ENCODE measurements at places on chromosomes 16 and 17. TPM values are rescaled to one million over a fixed set of nuclear protein-coding genes. Genes with fewer than 3 reads are reported as not detected.

The DCTN5 gene
- total RNA-seq, result 43.1 TPM

DNA sequence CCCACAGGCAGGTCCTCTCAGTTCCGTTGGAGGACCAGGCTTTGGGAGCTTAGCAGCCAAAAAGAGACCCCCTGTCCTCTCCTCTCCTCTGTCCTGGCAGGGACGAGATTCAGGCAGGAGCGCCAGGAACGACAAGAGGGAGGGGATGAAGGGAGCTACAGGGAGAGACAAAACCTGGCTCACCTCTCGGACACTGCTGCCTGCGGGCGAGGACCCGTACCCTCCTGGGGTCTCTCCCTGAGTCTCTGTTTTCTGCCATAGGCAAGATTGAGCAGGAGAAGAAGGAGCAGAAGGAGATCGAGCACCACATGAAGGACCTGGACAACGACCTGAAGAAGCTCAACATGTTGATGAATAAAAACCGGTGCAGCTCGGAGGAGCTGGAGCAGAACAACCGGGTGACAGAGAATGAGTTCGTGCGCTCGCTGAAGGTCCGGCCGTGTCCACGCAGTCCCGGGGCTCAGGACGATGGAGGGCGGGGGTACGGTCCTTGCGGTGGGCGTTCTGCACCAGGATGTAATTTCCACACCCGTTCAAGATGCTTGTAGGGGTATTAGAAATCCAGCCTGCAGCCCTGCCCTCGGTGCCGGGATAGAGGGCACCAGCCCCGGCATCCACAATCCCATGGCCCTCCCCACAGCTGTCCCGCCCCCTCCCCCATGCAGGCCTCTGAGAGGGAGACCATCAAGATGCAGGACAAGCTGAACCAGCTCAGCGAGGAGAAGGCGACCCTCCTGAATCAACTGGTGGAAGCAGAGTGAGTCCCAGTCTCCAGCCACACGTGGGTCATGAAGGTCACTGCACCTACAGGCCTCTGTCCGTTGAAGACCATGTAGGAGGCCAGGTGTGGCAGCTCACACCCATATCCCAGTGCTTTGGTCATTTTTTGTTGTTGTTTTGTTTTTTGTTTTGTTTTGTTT is 13.8 kb upstream of the GAA start:
- no peak for DNase-seq

GRCh38 chr17:57102122-57102521 is 17.1 kb downstream of the AKAP1 start:
- no peak for DNase-seq

DNA sequence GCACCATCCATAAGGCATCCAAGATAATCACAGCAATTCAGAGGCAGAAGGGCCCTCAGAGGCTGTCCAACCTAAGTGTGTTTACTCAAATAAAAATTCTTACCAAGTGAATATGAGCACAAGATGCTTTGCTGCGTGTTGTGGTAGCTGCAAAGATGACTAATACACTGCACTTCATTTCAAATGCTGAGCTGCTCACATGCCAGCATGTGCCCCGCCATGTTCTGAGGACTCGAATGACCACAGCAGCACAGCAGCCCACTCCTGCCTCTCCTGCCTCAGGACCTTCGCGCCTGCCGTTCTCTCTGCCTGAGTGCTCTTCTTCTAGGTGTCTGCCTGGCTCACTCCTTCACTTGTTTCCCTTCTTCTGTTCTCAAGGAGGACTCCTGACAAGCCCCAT is 19.0 kb downstream of the PIK3R5 start:
- DNase-seq, result no peak

- DNase-seq, result no peak
Observed at GRCh38 chr16:54080524-54081008, 206.0 kb downstream of the IRX3 start.

DNA sequence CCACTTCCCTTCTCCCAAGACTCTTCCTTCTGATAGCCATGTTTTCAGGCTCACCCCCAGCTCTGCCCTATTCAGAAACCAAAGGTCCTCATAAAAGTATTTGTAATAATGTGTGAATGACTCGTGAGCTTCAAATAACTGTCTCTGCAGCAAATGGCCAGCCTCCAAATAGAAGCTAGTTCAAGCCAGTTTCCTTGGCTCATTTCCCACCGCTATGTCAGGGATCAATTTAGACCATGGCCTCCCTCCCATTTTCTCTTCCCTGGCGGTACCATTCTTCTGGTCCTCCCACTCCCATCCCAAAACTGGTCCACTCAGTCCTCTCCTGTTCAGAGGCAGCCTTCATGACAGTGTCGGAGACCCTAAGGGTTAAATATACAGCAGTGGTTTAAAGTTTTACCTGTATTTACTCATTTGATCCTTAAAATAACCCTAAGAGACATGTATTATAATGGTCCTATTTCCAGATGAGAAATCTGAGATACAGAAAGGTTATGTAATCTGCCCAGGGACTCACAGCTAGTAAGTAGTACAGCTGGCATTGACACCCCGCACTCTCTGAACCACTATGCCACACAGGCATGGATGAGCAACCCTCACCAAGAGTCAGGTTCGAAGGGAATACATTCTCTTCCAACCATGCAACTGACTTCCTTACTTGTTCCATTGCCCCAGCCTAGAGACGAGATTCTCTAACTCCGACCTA is 42.9 kb downstream of the GAS7 start:
- DNase-seq, result no peak

GRCh38 chr17:17469996-17470395 is 6.8 kb upstream of the MED9 start:
- no peak for DNase-seq

- DNase-seq, result no peak
Observed at GRCh38 chr16:85836706-85837582, 37.4 kb downstream of the COX4I1 start.

- no peak for DNase-seq
Observed at GRCh38 chr17:57747221-57748017, 2.3 kb upstream of the CCDC182 start.

All from omental fat pad (tissue), 4 donors.